Activated CD4-positive, alpha-beta T cell treated with anti-CD3 and anti-CD28 coated beads for 24 hours (primary cell): ENCODE measurements at places on chromosomes 12 and 14.

- no peak for DNase-seq
Measured at GRCh38 chr12:102708108-102708507, 208.9 kb downstream of the PAH start.

DNA sequence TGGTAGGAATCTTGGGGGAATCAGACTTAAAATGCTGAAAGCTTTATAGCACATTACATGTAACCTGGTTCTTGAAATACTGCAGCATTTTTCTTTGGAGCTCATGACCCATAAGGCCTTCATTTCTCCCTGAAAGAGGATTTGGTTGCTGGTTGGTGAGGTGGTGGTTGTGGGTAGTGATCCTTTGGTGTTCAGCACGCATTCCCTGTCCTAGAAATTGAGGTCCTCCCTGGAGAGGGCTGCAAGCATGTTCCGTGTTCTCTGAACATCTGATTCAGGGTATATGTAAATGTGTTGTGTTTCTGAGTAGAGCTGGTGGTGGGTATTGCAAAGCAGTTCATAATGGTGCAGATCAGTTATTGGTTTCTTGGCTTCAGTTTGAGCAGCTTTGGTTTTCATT, 2.0 kb downstream of the SCN8A start:
- no peak for DNase-seq

- no peak for DNase-seq
Measured at GRCh38 chr12:52585946-52586345, 12.3 kb upstream of the KRT74 start.

- DNase-seq: no peak
Measured at GRCh38 chr14:21226467-21226866, 42.8 kb downstream of the HNRNPC start.

GRCh38 chr12:13980538-13981295, 685 bp downstream of the GRIN2B start:
- DNase-seq: no peak

DNA sequence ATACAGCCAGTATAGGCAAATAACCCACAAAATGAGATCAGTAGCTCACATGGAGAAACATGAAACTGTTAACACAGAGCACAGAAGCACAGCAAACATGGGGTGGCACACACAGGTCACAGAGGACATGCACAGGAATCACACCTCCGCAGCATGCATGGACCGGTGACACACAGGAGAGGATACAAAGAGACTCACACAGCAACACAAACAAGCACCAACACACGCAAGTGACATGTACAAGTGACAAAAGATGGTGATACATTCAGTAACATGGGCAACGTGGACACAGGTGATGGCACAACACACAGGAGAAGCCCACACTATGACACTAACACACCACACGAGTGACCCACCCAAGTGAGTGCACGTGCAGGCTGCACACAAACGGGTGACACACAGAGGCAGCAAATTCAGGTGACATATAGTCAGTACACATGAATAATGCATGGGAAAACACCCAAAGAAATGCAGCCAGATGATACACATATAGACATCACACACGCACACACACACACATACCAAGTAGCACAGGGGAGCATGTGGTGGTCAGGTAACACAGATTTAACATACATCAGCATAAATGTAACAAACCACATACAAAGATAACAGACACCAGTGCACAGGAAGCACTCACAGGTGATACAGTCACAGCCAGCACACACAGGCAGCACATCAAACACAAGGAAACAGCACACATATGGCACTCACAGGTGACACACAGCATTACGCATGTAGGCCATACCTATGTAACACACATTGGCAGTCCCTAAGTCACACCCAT, 216.0 kb upstream of the SFSWAP start:
- DNase-seq: no peak

DNA sequence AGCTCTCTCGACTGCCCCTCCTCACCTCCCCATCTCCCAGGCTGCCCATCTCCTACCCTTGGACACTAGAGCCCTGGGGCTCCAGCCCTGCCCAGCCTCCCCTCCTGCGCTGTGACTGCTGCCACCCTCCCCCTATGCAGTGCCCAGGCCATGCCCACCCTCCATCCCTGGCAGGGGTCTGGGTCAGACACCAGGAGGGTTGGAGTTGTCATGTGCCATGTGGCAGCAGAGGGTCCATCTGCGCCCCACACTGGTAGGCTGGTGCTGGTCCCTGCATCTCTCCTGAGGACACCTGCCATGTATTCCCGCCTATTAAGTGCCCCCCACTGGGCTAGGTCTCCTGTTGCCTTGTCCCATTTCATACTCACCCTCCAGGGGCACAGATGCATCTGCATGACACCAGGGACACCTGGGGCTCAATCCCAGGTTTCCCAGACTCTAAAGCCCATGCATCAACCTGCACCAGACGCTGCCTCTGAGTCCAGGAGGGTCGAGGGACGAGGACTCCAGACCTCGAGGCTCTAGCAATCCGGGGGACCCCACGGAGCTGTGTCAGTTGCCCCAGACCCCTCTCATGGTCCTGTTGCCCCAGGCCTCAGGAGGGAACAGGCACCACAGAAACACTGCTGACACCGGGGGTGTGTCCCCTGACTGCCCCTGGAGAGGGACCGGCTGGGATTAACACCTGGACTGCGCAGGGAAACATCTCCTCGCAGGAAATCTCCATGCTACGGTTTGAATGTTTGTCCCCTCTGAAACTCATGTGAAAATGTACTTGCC, 23.4 kb upstream of the SFSWAP start:
- DNase-seq: no peak

DNA sequence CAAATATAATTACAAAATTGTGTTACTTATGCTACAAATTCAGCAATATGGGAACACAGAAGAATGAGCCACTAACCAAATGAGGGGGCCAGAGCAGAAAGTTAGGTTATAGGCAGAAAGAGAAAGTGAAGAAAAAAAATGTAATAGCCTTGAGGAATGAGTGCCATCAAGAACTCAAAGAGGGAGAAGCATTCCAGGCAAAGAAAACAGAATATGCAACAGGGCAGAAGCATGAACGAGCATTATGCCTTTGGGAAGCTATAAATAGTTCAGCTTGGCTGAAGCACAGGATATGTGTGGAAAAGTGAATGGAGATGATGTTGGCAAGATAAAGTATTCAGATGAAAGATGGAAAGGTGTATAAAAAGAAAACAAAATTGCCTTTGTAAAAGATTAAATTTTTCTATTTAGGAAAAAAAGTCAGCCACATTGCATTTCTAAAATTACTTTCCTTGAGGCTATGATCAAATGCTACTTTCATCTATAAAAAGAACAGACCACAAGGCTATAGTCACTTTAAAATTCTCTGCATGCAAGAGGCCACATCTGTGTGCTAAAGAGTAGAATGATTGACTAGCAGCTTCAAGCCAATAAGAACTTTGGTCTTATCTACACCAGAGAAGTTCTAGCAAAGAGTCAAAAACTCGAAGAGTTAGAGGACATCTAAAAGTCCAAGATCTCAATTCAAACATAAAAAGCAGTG, 193.6 kb upstream of the GARIN6 start:
- DNase-seq: no peak

DNA sequence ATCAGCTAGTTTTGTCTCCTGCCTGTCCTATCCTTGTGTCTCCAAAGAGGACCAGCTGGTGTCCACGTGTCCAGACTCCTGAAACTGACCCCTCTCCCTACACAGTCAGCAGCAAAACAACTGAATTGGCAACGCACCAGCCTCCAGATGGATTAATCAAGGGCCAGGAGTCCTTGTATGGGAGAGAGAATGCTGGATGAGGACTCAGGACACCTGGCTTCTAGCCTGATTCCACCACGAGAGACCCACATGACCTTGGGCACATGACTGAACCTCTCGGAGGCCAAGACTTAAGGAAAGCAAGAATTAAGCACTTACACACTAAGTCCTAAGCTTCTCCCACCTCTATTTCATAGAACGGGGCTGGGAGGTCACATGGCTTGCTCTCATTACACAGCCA, 60.4 kb upstream of the CMKLR1 start:
- no peak for DNase-seq
